ENCODE measurements at places on chromosomes 1 and 21.

- H3K27me3 ChIP-seq, result peaks cover 5% of the 10 kb centered on the region
- no peak for DNase-seq
- H3K36me3 ChIP-seq, result no peaks in the 10 kb centered on the region
- H3K4me3 ChIP-seq, result no peak overlapping the region
- H3K4me1 ChIP-seq, result no peaks in the 10 kb centered on the region
Measured at GRCh38 chr1:209382231-209383100, 201.0 kb upstream of the CAMK1G start.

- H3K4me3 ChIP-seq, result no peak overlapping the region
- H3K27me3 ChIP-seq, result peaks cover 14% of the 10 kb centered on the region
- H3K4me1 ChIP-seq, result no peaks in the 10 kb centered on the region
- no peak for DNase-seq
- H3K27ac ChIP-seq, result no peak overlapping the region
Measured at GRCh38 chr1:31243501-31244286, 4.0 kb upstream of the NKAIN1 start.

GRCh38 chr1:46580140-46580903, 23.7 kb downstream of the MKNK1 start:
- H3K36me3 ChIP-seq, result peaks cover 22% of the 10 kb centered on the region
- H3K27ac ChIP-seq, result no peak overlapping the region
- peaks cover 10% of the 10 kb centered on the region for H3K4me1 ChIP-seq
- H3K27me3 ChIP-seq, result no peaks in the 10 kb centered on the region
- H3K4me3 ChIP-seq, result no peak overlapping the region

DNA sequence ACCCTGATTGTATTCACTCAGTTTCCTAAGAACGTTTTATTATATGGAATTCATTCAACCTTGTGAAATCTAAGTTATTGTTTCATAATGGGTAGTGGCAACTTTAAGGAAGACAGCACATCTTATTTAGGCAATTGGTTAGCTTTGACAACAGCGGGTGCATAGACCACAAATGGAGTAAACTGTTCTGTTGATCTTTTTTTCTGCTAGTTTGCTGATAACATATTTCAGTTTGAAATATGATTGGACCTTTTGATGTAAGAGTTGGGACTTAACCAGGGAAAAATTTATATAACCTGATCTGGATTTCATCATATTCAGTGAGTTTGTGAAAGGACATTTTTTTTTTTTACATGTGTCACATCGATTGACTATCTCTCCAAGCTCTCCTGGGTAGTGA, 151.7 kb downstream of the HLX start:
- H3K27ac ChIP-seq, result no peak overlapping the region
- no peaks in the 10 kb centered on the region for H3K27me3 ChIP-seq
- no peak for DNase-seq
- no peaks in the 10 kb centered on the region for H3K36me3 ChIP-seq
- H3K4me3 ChIP-seq, result no peak overlapping the region

DNA sequence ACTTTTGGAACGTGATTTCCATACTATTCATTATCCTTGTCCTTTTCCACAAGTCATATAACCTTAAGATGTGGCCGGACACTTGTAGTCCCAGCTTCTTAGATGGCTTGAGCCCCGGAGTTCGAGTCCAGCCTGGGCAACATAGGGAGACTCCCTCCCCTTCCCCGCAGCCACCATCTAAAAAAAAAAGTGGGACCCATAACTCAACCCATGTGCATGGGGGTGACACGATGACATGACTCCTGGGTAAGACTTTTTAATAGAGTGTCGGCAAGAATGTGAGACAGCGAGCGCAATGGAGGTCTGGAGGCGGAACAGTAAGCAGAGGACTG, 25.7 kb downstream of the MIA3 start:
- peak overlapping the region; percentile 89 for H3K4me3 ChIP-seq
- peak overlapping the region; percentile 95 for H3K27ac ChIP-seq
